ENCODE measurements at places on chromosomes 5 and 9.
A peak's percentile ranks its signal among the peaks of the same experiment; 100 is the strongest.

- no peak for DNase-seq
These were observed 107.4 kb downstream of the ZNF462 start for GRCh38 chr9:106970219-106970975.

GRCh38 chr9:123691765-123692303 is 238.1 kb downstream of the DENND1A start:
- no peak for DNase-seq

DNA sequence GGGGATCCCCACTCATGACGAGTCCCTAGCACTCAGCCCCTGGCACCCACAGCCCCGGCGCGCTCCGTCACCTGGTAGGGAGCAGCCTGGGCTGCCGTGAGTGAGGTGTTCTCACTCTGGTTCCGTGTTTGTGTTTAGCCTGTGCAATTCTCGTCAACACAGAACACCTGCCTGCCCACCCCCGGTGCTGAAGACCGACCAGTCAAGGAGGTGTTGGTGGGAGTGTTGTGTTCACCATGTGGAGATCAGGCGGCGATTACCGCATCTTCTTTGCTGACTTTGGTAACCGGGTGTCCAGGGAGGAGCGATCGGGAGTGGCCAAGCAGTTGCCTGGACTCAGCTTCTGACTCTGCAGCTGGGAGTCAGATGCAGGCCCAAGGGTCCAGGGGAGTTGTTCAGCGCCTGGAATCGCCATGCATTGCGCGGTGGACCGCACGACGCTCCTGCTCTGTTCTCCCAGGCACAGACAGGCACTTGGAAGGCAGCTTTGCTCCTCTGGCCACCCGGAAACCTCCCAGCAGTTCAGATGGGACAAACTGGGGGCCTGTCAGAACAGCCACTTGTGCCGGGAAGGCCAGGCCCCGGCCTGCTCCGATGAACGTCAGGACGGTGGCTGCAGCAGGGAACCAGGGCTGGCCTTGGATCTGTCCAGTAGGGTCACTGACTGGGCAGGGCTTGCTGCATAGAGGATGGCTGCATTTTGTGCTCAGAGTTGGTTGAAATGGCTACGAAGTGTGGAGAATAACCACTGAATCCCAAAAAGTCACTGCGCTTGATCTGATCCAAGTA is 28.2 kb downstream of the EXOC3 start:
- DNase-seq: no peak

DNA sequence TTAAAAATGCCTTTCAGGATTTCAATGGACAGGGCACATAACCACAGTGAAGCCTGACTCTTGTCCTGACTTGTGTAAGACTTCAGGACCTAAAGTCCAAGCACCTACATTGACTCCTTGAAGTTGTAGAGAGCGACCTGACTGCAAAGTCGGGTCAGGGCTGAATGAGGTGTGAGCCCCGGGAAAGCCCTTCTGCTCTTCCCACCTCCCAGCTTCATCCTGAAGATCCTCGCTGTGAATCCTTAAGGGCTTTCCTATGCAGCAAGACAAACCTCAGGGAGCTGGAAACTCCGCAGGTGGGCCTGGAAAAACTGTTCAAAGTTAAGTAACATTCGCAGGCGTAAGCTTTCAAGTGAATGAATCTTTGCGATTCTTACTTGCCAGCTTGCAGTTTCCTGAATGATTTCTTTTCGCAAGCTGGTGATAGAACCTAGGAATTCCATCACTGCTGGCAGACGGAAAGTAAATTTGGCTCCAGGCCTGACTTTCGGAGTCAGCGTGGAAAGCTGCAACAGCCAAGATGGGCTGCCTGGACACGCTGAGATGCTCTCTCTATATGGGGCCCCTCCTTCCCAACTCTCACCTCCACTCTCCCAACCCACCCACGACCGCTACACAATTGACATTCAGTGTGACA is 10.9 kb downstream of the SEMA5A start:
- DNase-seq: no peak

GRCh38 chr9:135489188-135489906 is 9.8 kb downstream of the PPP1R26 start:
- no peak for DNase-seq

DNA sequence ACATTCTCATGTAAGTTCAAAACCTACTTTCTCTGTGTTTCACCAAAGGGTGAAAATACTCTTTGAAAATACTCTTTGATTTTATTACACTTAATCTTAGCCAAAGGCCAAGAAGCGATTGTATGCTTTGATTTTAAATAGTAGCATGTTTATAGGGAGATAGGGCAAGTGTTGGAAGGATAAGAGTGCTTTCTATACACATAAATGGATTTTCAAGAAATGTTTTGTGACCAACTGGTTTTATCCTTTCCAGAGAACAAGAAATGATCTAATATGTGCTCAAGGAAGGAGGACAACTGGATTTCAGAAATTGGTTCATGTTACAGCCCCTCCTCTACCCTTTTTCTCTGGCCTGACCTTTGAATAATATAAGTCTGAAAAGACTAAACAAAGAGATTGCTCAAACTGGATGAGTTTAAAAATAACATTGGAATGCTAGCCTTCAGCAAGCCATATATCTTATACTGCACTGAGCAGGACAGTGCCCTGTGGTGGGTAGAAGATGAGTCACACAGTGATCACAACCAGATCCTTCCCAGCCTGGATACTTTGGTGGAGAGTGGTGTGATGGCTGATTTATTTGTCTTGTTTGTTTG is 13.1 kb downstream of the PALM2AKAP2 start:
- DNase-seq: no peak

DNA sequence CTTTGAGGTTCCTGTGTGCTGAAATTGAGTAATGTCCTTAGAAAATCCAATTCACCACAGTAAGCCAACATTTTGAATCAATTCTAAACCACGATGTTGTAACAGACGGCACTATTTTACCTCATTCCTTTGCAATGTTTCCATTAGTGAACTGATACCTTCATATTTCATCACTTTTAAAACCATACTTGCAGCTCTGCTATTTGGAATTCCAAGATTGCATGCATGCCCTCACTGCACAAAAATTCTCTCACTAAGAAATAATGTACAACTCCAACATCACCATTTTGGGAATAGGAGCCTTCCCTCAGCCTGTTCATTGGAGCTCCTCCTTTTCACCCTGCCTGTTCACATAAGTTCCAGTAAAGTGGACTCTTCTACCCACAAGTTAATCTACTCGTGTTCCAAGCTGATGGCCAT is 74.8 kb upstream of the TGFBR1 start:
- DNase-seq: no peak

DNA sequence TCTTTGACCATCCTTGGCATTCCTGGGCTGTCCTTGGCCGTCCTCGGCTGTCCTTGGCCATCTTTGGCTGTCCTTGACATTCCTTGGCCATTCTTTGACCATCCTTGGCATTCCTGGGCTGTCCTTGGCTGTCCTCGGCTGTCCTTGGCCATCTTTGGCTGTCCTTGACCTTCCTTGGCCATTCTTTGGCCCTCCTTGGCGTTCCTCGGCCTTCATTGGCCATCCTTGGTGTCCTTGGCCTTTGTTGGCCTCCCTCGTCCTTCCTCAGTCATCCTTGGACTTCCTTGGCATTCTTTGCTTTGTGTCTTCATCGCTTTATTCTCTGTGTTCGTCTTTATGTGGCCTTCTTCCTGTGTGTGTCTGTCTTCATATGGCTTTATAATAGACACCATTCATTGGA is 20.7 kb downstream of the NDUFS6 start:
- no peak for DNase-seq

DNA sequence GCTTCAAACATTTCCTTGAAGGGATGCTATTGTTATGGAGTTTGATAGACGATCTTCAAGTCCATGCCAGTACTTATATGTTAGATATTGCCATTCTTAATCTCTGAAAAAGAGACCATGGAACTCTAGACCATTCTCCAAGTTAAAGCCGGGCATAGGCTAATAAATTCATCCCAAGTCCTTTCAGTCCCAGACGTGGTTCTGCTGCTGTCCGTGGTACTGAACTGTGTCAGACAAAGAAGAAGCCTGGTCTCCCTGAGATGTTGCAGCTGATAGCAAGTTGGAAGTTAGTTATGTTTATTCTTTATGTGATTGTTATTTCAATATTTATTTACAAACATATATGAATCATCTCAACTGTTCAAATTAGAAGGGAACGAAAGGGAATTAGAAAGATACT is 158.7 kb downstream of the NMUR2 start:
- DNase-seq: no peak

DNA sequence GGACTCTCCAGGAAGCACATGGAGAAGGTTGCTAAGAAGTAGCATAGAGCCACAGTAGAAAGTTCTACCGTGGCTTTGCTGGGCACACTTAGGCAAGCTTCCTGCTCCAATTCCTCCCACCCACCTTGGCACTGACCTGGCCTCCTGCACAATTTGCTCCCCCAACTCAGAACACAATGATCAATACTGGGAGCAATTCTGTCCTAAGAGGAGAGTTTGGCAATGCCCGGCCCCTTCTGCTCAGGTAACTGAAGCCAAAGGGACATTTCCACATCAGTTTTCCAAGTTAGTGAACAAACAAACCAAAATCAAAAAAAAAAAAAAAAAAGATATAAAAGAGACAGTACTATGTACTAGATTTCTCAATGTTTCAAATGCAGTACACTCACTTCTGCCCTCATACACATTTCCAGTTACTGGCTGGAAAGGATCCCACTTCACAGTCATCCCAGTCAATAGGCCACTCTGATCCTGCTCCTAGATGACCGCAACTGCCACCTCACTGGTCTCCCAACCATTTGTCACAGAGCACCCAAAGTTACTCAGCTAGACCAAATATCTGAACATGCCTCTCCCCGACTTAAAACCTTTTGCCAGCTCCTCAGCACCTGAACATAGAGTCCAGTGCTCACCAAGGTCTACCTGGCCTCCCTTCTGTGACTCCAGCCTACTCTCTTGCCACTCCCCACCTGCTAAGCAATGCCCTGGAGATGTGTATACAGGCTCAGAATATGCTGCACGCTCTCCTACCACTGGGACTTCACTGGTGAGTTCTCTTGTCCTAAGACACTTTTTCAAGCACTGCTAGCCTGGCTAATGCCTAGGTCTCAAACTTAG is 21.3 kb downstream of the ABCA1 start:
- peak; percentile 19 for DNase-seq

- no peak for DNase-seq
These were observed 188.8 kb upstream of the GLRA1 start for GRCh38 chr5:152113401-152113800.

- no peak for DNase-seq
These were observed 79.6 kb downstream of the PHAX start for GRCh38 chr5:126680191-126680817.

- DNase-seq: no peak
These were observed 296.8 kb downstream of the EBF1 start for GRCh38 chr5:158802941-158803341.

GRCh38 chr9:133986774-133987445 is 5.2 kb downstream of the VAV2 start:
- no peak for DNase-seq

DNA sequence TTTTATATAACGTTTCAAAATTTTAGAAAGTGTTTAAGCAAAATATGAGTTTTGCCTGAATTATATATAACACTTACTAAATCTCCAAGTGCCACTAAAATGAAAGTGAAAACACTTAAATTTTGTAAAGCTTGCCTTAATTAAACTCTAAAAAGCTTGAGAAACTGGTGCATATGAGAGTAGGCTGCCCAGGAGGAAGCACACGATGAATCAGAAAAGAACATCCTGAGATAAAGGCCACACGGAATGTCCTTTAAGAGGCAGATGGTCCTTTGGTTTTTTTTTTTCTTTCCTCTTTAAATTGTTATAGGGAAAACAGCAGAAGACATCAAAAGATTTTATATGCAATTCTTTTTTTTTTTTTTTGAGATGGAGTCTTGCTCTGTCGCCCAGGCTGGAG is 60.3 kb downstream of the HABP4 start:
- no peak for DNase-seq

DNA sequence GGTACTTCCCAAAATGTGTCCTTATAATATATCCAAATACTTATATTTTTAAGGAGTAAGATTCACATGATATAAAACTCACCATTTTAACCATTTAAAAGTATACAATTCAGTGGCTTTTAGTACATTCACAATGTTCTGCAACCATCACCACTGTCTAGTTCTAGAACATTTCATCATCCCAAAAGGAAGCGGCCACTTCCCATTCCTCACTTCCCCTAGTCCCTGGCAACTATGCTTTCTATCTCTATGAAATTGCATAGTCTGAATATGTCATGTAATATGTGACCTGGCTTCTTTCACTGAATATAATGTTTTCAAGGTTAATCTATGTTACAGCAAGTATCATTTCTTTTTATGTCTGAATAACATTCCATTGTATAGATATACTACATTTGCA is 615.1 kb upstream of the SGCD start:
- no peak for DNase-seq

- no peak for DNase-seq
These were observed 95.1 kb downstream of the PBX3 start for GRCh38 chr9:125842242-125842641.

Data from body of pancreas (tissue), 4 donors.